Esophagus squamous epithelium (tissue), 5 donors: ENCODE measurements at places on chromosomes 6 and 20.

GRCh38 chr6:21612067-21612745, 18.7 kb downstream of the SOX4 start:
- DNase-seq: no peak

DNA sequence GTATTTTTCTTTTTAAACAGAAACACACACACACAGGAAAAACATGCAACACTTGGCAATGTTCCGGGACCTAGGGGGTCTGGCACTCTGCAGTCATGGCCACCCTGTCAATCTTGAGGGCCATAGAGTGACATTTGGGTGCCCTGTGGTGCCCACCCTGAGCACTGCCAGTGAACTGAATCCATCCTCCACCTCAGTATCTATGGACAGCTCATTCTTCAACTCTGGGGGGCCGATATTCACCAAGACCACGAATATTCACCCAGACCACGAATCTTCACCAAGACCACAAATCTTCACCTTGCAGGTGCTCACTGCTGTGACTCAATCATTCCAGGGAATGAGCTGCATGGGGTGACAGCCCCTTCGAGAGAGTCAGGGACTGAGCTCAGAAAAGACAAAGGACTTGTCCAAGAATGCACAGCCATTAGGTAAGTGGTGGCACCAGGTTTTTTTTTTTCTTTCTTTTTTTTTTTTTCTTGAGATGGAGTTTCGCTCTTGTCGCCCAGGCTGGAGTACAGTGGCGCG, 19.1 kb downstream of the SNAI1 start:
- DNase-seq: no peak

GRCh38 chr6:154637392-154637791, 95.8 kb upstream of the SCAF8 start:
- DNase-seq: no peak

DNA sequence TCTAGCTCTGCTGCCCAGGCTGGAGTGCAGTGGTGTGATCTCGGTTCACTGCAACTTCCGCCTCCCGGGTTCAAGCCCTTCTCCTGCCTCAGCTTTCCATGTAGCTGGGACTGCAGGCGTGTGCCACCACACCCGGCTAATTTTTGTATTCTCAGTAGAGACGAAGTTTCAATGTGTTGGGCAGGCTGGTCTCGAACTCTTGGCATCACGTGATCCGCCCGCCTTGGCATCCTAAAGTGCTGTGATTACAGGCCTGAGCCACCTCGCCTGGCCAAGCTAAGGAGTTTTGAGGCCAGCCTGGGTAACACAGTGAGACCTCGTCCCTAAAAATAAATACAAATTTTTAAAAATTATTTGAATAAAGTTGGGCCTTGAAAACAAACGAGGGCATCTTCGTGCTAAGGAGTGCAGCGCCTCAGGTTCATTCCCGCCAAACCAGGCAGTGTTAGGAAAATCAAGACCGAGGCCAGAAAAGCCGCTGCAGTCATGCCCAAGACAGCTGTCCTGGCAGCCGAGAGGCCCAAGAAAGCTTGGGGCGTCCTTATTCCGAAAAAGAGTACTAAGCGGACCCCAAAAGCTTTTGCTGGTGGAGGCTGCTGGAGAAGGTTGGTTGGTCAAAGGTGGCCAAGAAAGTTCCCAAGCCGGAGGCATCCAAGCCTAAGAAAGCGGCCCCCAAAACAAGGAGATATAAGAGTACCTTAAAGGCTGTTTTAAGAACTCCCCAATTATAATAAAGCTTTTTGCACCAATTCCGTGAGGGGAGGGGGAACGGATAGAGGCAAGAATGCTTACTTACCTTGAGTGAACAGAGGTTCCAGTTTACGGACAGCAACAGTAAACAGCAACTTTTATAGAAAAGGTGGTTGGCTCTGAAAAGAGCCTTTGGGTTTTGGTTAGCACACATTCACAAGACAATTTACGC, 109.0 kb downstream of the HFE start:
- no peak for DNase-seq

DNA sequence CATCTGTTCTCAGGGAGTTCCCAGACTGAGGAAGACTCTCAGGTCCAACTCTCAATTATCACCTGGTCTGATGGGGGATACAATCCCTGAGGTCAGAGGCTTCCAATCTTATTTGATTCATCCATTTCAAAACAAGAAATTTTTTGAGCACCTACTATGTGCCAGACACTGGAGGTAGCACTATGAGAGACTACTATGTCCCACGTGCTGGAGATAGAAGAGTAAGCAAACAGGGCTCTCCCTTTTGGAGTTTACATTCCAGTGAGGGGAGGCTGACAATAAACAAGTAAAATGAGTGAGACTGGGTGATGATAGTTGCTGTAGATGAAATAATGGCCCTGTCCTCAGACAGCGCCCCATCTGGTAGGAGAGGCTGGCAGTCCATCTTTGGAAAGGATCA, 16.5 kb downstream of the TMEM151B start:
- DNase-seq: no peak

- no peak for DNase-seq
Measured at GRCh38 chr6:22435151-22435550, 134.2 kb upstream of the HDGFL1 start.

GRCh38 chr20:38152621-38153221, 12.3 kb downstream of the TGM2 start:
- DNase-seq: peak; percentile 38

DNA sequence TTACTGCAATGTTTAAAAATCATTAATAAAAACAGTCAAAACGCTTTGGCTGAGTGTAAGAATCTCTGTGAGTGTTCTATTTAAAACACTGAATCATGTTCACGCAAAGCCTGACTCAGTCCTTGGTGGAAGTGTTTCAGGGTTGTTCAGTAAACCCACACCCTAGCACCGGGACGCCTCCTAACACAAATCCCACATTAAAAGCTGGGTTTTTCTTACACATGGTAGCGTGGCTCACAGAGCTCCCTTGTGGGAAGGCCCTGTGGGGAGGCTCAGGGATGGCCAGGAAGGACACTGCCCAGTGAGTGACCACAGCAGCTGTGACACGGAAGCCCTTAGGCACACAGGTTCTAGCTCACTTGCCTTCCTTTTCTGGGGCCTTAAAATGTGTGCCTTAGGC, 80.2 kb downstream of the GMPR start:
- no peak for DNase-seq

DNA sequence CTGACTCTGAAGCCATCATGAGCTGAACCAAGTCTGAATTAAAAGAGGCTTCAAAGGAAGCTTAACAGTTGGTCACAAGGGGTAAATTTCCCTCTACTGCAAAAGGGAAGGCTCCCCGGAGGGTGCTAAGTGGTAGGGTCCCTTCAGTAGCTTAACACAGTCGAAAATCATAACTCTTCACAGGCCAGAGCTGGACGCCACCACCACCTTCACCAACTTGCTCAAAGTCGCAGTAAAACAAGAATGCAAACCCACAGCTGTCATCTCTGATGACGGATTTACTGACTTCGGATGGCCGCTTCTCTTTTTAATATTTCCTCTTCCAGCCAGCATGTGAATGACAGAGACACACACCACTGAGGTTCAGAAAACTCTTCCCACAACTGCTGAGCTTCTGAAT, 144.7 kb upstream of the FBXL4 start:
- no peak for DNase-seq

DNA sequence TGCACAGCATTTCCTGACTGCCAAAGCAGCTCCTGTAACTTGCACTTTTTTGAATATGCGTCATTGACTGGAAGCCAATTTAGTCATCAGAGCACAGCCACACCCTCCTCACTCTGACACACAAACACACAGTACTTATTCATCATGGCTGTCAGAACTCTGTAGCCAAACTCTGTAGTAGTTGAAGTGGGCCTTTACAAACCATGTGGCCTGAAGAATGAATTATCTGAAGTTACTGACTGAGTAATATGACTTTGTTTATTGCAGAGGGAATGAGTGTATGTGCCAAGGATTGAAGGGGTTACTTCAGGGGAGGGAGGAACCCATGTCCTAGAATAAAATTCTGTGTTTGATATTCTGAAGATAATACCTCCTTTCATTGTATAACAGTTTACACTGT, 102.7 kb downstream of the FIG4 start:
- no peak for DNase-seq

DNA sequence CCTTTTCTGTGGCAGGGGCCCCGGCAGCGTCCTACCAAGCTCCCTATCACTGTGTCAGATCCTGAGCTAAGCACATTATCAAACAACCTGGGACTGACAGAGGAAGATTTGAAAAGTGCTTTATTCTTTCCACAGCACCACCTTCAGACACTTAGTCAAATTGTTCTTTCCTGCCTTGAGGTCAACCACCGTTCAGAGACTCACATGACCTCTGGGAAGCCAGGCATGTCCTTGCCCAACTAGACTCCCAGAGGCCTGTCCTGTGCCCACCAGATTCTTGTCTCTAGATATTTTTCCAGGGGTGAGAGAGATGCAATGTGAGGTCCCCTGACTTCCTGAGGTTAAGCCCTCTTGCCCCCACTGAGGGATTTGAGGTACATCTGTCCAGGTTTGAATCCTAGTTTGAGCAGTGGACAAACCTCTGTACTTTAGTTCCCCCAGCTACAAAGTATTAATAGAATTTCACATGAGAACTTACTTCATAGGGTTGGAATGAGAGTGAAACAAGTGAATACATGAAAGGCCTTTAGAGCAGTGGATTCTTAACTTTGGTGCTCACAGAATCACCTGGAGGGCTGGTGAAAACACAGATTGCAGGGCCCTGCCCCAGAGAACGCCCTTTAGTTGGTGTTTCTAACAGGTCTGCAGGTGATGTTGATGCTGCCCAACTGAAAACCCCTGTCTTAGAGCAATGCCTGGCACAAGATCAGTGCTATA, 179.8 kb downstream of the CLIC5 start:
- DNase-seq: no peak

DNA sequence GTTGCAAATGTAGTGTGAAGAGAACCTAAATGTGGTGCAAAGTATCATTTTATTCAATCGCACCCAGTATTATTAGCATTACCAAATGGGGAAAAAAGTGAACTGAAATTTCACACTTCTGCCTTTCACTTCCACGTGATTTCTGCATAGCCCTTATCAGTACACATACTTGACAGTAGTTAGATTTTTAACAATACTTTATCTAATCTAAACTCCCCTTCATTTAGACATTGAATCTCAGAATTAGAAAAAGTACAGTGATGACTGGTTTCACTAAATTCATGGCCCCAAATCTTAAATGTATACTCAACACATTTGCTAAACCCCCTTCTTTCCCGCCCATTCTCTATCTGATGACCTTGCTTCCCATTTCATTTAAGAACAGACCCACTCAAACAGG, 14.3 kb downstream of the STX7 start:
- DNase-seq: no peak

DNA sequence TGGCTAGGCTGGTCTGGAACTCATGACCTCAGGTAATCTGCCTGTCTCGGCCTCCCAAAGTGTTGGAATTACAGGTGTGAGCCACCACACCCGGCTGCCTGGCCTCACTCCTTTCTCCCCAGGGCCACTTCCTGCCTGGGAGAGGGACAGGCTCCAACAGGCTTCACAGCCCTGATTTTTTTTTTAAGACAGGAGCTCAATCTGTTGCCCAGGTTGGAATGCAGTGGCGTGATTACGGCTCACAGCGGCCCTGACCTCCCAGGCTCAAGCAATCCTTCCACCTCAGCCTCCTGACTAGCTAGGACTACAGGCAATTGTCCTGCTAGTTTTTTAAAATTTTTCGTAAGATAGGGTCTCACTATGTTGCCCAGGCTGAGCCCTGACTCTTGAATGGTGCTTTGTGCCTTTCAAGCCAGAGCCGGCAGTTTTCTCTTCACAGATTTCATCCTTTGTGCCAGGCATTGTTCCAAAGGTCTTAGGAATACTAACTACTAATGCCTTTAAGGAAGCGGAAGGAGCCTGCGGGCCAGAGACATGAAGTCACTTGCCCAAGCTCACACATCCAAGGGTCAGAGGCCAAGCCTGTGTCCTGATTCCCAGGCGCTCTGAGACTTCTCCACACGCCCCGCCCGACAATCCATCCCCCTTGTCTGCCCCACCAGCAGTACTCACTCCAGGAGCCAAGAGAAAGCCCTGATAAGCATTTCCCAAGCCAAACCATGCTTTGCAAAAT, 19.2 kb downstream of the CAPN11 start:
- DNase-seq: peak; percentile 24

DNA sequence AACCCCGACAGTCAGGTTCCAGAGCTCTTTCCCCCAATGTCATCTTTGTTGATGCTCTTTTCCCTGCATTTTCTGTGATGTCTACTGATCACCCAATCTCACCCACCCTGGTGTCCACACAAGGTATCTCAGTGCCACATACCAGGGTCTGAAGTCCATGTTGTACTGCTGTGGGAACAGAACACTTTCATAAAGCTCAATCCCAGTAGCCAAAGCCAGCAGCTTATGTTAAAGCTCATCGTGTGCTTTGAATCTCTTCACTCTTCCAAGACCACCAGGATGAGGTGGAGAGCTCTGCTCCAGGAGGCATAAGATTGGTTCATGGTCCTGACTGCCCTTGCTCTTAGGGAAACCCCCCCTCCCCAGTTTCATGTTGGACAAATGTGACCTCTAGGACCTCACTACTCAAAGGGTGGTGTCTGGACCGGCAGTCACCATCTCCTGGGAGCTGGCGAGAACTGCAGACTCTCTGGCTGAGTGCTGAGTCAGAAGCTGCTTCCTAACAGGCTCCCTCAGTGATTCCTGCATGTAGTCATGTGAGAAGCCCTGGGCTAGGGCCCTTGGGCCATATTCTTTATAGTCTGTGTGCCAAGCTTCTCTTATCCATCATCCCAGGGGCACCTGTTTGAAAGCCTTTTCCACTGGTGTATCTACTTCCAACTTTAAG, 13.4 kb upstream of the CPNE5 start:
- no peak for DNase-seq

DNA sequence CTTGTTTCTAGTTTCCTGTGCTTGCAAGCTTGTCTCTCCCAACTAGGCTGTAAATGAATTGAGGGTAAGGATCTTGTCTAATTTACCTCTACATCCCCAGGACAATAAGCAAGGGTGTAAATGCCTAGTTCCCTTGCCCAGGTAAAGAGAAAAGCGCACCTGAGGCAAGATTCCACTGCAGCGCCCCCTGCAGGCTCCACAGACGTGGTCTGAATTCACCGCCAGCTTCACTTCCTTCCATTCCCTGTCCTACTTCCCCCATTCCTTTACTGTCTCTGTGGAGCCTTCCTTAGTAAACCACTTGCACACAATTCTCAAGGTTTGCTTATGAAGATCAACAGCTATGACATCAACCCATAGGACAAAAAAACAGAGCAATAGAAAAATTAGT, 42.3 kb downstream of the ANKEF1 start:
- DNase-seq: no peak

GRCh38 chr20:46047821-46048220, 18.8 kb downstream of the SLC12A5 start:
- no peak for DNase-seq

DNA sequence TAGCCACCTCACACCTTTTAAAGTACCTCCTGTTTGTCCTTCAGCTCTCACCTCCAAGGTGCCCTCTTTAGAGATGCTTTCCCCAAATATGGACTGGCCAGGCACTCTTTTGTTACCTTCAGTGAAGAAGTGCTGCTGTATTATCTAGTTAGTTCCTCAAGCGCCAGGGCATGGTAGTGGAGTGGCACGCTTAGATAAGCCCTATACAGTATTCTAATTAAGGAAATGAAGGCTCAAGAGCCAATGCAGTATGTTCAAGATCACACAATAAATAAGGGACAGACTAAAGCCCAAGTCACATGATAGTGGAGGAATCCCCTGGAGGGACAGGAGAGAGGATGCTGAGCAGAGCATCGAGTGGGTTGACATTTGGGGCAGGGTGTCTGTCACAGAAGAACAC, 28.5 kb upstream of the GFOD1 start:
- DNase-seq: no peak
